ENCODE measurements at places on chromosomes 11 and 22.

- no peak for DNase-seq
Measured at GRCh38 chr22:17637490-17638181, 921 bp upstream of the BCL2L13 start.

DNA sequence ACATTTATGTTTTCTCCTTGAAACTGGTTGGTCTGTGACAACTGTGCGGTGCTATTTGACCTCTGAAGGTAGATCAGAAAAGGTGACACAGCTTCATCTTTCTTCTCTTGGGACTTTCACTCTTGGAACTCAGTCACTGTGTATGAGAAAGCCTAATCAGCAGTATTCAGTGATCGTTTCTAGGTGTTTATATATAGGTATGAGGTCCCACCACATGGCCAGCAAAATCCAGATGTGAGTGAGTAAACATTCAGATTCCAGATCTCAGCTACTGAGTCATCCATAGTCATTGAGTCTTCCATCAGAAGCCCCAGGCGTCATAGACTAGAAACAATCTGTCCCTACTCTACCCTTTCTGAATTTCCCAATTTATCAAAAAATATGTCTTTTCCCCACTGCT, 117.3 kb upstream of the CTSC start:
- DNase-seq, result peak; percentile 78

- DNase-seq, result no peak
Measured at GRCh38 chr11:19193916-19194315, 7.9 kb downstream of the CSRP3 start.

GRCh38 chr11:108757630-108758029, 92.8 kb downstream of the DDX10 start:
- DNase-seq, result no peak

- peak; percentile 57 for DNase-seq
Measured at GRCh38 chr11:68840661-68841653, 759 bp downstream of the CPT1A start.

Measured in MM.1S (cell line).